T-helper 1 cell (primary cell): ENCODE measurements at places on chromosomes 12 and 14.

DNA sequence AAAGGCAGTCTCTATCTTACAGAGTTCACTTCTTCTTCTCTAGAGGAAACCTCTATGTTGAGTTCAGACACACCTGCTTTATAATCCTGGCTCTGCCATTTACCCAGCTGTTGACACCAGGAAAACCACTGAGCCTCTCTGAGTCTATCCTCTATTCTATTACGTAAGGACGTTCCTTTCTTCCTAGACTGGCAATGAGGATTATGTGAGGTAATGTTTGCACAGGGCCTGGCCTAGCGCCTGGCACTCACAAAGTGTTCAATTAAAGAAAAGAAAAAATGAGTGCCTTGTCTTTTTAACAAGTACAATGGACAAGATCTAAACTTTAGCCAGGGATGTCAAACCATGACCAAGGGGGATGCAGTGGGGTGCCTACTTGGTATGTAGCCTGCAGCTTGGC is 641.9 kb upstream of the TBX3 start:
- no peak for DNase-seq

- DNase-seq, result no peak
Observed at GRCh38 chr14:56463271-56463890, 116.2 kb upstream of the TMEM260 start.

- no peak for DNase-seq
Observed at GRCh38 chr14:67573228-67574010, 26.6 kb downstream of the PIGH start.

DNA sequence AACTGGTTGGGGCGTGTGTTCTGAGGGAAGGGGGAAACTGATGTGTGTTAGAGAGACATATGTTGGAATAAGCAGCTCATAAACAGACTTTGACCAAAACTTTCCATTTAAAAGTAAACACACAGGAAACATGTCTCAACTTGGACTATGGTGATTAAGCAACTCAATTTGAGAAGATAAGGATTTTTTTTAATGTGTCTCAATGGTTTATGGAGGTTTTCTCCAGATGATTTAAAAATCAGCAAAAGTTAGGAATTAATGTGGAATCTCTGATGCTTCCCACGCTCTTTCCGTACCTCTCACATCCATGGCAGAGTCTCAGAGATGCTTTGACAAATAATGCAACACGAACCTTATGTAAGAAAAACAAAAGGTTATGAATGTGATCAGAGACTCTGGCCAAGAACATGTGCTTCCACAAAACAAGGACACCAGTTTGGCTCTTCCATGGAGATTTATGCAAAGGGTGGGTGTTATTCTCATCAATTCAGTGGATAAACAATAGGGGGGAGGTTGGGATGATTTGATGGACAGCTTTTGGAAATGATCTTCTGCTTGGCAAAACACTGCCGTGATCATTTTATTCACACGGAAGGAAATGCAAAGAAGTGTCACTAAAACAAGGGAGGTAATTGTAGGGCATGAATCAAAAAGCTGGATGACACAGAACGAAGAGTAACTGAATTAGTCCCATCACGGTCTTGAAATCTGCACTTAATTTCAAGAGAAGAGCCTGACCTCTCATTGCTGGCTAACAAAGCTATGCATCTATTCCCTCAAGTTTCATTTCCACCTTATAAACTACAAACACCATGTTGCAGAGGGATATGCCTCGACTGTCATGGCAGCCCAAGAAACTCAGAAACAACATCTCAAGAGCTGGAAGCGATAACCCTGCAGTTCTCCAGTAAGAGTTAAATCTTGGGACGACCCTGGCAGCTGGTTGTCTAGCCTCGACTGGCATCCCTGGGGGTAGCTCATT is 76.5 kb downstream of the FOXN3 start:
- DNase-seq, result no peak

DNA sequence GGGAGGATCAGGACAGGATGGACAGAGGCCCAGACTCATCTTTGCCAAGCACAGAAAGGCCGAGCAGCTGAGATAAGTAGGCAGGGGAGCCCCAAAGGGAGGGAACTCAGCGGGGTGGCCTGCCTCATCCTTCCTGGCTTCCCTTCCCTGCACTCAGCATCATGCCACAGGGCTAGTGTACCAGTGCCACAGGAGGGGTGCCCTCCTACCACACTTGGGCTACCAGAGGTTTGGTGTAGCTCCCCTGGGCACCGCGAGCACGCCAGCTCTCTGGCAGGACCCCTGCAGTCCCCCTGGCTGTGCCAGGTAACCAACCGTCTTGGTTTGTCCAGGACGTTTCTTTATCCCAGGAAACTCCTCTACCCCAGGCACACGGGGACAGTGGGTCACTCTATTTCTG is 123.5 kb downstream of the ESRRB start:
- no peak for DNase-seq

DNA sequence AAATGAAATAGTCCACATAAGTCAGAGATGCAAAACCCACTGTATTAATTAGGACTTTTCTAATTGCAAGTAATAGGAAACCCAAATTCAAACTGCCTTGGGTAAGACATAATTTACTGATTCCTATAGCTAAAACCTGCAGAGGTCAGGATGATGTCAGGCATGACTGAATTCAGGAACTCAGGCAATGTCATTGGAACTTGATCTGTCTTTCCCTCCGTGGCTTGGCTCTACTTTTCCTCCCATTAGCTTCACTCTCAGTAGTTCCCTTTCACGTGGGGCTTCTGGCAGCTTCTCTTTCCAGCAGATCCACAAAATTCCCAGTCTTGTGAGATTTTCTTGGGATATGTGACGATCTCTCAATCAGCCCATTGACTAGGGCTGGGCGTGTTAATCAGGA is 2.4 kb upstream of the JDP2 start:
- DNase-seq, result no peak

DNA sequence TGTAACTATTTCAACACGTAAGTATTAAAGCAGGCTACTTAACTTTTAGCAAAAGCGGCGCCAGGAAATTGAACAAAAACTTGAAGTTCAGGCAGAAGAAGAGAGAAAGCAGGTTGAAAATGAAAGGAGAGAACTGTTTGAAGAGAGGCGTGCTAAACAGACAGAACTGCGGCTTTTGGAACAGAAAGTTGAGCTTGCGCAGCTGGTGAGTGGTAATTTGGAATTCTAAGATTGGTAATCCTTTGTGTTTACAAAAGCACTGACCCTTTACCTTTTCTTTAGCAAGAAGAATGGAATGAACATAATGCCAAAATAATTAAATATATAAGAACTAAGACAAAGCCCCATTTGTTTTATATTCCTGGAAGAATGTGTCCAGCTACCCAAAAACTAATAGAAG is 4.0 kb downstream of the PNN start:
- no peak for DNase-seq

DNA sequence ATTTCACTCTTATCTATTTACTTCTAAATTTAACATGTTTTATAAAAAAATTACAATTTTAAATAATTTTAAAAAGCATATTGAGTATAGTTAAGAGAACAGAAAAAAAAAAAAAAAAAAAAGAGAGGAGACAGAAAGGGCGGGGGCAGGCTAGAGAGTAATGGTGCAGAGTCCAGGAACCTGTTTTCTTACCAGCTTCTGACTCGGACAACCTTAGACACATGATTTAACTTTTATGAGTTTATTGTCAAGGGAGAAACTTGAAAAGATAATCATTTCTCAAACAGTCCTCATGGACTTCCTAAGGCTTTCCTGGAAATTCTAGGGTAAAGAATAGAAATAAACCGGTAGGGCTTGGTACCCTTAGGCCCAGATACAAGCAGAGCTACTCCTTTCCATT is 84.3 kb downstream of the RPS6KA5 start:
- DNase-seq, result no peak

DNA sequence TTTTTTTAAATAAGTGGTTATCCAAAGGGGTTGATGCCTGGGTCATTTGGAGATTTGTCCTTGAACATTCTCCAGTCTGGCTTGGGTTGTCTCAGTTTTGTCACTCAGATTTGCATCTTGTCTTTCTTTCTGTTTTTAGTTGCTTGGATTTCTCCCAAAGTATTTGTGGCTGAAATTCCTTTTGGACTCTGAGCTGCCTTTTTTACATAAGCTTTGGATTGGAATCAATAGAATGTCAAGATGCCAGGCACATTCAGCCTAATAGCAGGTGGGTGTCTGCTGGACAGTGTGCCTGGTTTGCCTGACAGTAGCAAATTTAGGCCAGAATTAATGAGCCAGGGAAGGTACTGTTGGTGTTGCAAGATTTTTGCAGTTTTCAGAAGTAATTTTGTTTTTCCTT is 50.0 kb downstream of the FLRT2 start:
- no peak for DNase-seq

DNA sequence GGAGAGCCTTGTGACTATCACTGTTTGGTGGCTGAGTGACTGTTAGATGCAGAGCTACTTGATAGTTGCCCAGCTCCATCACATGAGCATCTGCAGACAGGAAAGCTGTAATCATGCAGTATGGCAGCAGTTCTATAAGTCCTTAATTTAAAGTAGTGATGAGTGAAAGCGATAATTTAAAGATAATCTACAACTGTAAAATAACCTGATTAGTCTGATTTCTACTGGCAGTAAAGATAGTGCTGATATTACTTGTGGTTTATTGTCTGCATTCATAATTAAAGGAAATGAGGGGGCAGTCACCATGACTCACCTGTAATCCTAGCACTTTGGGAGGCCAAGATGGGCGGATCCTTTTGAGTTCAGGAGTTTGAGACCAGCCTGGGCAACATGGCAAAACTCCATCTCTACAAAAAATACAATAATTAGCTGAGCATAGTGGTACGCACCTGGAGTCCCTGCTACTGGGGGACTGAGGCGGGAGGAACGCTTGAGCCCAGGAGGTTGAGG is 41.2 kb upstream of the PLEKHD1 start:
- DNase-seq, result no peak

DNA sequence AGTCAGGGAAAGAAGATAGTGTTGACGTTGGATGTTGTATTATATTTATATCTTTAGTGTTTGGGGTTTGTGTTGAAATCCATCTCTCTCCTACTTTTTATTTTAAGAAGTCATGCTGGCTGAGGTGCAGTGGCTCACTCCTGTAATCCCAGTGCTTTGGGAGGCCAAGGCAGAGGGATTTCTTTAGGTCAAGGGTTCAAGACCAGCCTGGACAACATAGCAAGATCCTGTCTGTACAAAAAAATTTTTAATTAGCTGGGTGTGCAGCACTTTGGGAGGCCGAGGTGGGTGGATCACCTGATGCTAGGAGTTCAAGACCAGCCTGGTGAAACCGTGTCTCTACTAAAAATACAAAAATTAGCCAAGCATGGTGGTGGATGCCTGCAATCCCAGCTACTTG is 23.9 kb downstream of the A2ML1 start:
- no peak for DNase-seq

GRCh38 chr12:66058554-66058953 is 72.0 kb downstream of the LLPH start:
- no peak for DNase-seq

DNA sequence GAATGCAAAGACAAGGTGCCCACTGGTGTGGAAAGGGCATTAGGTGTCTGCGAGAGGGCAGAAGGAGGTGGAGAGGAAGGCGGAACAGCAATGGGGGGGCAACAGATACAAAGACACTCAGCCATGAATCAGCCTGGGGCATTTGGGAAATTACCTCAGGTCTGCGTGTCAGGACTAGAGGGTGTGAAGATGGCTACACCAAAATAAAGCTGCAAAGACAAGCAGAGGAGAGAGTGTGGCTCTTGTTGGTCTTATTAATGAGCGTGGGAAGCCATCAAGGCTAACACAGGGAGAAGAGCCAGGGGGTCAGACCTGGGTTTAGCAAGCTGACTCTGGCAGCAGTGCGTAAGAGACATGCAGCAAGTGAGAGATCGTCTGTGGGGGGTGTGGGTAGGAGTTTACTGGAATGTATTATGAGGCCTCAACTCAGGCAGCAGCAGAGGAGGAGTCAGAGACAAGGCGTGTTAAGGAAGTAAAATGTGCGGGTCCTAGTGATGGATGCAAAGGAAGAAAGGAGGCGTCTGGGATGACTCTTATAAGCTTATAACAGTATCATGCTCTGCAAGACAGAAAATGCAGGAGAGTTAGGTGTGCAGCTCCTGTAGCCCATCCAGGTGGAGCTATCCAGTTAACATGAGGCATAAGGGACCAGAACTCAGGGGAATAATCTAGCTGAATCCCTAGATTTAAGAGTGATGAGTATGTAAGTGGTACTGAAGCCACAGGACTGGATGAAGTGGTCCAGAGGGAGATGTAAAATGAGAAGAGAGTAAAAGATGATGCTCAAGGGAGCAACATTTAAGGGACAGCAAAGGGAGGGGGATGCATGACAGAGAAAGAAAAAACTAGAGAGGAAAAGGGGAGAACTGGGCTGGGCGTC is 50.4 kb downstream of the KCNK10 start:
- no peak for DNase-seq

DNA sequence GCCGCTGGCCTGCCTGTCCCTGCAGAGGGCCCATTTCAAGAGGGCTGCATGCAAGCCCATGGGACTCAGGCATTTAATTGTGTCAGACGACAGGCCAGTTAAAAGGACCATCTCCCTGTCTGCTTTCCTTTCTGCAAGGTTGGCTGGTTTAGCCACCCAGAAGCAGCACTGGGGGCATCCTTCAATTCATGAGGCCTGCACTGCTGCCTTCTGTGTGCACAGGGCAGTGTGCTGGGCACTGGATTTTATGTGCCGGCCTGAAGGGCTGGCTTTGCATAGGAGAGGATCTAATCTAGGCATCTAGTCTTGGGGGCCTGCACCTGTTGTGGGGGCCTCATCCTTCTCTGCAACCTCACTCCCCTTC is 114.1 kb upstream of the FKBP4 start:
- DNase-seq, result no peak

- DNase-seq, result no peak
Observed at GRCh38 chr14:89660166-89660565, 243.1 kb upstream of the FOXN3 start.

DNA sequence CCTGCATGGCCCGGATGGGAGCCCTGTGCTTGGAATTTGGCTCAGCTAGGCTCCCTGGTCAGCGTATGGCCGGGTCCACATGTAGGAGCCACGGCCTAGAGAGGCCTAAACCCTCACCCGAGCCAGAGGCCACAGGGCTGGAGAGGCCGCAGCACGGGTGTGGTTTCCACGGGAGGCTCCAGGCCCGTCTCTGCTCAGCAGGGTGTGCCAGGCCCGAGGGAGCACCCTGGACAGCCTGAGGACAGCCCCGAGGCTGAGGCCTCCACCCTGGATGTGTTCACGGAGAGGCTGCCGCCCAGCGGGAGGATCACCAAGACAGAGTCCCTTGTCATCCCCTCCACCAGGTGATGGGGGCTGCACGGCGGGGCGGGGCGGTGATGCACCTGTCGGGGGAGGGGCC is 17.6 kb upstream of the TEX22 start:
- no peak for DNase-seq
